ENCODE measurements at places on chromosomes 4 and X. TPM values are rescaled to one million over a fixed set of nuclear protein-coding genes. Genes with fewer than 3 reads are reported as not detected.

The TAF7L gene
- not detected for polyA plus RNA-seq

The EDA gene
- polyA plus RNA-seq: 5.2 TPM

The SMIM14 gene
- polyA plus RNA-seq: 41.4 TPM

The FAM47A gene
- polyA plus RNA-seq: not detected

The XAGE1B gene
- not detected for polyA plus RNA-seq

The KLHL15 gene
- polyA plus RNA-seq: 1.5 TPM

The ATP1B4 gene
- polyA plus RNA-seq: not detected

The MAOB gene
- 13.6 TPM for polyA plus RNA-seq
